Skin of body (tissue), 3 donors: ENCODE measurements at places on chromosomes 6 and 20. TPM values are rescaled to one million over a fixed set of nuclear protein-coding genes. Genes with fewer than 3 reads are reported as not detected.

DNA sequence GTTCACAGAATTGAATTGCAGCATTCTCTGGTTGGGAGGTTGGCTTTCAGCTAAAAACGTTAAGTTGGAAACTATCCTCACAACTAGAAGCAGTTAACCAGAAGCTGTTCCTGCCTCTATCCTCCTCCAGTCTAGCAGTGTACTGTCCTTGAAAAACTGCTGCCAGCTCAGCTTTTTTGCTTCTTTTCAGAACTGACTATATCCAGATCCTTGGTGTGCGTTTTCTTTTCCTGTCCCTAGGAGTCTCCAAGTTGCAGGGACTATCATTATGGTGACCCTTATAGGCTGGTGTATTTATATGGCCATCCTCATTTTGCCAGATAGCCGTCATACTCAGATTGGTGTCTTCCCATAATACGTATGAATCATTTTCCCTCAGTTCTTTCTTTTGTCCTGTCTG is 5.5 kb downstream of the ITCH start:
- DNase-seq: no peak

- DNase-seq: no peak
Measured at GRCh38 chr20:3990716-3991115, 24.6 kb downstream of the RNF24 start.

DNA sequence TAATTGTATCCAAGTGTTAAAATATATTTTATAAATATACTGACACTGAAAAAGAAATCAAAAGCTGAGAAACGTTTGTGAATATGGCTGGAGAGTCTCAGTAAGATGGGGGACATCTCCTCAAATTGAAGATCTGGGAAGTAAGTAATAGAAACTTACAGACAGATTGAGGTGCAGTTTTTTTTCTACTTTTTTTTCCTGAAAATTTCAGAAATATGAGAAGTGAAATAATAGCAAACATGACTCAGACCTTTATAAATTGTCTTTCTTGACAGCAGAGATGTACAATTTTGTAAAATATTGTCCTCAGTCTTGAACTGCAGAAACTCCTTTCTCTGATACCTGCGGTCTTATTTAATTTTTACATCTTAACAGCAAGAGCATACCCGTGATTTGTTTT is 347.1 kb downstream of the UTRN start:
- DNase-seq: no peak

- DNase-seq: no peak
Measured at GRCh38 chr6:83867043-83867442, 7.6 kb downstream of the CYB5R4 start.

- peak; percentile 49 for DNase-seq
Measured at GRCh38 chr6:63598049-63599036, 26.1 kb downstream of the LOC128125822 start.

DNA sequence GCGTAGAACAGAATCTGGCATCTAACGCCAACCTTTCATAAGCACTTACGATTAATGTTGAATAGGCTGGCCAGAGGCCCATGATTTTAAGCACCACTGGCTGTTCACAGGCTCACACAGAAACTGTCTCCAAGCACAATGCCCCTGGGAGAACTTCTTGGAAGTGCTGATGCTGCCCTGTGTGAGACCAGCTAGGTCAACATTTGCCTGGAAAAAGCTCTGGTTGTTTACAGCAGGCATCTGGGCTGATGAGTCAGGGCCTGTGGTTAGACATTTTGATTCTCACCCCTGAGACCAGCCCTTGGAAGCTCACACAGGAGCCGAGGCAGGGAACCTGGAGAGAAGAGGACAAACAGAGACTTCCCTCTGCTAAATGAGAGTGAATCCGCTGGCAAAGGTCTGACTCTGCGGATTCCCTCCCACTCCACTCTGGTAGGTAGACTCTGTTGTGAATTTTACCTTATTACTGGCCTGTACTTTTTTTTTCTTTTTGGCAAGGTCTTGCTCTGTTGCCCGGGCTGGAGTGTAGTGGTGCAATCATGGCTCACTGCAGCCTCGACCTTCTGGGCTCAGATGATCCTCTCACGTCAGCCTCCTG is 6.8 kb upstream of the SULF2 start:
- peak; percentile 72 for DNase-seq

DNA sequence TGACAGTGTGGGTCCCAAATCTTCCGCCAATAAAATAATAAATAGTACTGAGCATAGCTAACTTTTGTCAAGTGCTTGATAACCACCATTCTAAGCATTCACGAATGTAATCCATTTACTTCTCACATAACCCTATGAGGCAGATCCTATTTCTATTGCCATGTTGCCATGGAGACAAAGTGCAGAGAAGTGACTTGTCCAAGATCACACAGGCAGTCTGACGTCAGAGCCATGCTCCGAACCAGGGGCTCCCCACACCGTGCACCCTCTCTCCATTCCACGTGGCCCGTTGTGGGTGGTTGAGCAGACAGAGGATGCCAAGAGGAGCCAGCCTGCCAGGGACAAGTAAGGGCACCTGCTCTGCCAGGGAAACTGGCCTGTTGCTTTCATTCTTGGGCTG is 38.9 kb downstream of the CDH22 start:
- no peak for DNase-seq

- DNase-seq: no peak
Measured at GRCh38 chr6:107616775-107617174, 126.9 kb downstream of the SOBP start.

GRCh38 chr6:19991176-19991575 is 154.0 kb downstream of the ID4 start:
- no peak for DNase-seq

DNA sequence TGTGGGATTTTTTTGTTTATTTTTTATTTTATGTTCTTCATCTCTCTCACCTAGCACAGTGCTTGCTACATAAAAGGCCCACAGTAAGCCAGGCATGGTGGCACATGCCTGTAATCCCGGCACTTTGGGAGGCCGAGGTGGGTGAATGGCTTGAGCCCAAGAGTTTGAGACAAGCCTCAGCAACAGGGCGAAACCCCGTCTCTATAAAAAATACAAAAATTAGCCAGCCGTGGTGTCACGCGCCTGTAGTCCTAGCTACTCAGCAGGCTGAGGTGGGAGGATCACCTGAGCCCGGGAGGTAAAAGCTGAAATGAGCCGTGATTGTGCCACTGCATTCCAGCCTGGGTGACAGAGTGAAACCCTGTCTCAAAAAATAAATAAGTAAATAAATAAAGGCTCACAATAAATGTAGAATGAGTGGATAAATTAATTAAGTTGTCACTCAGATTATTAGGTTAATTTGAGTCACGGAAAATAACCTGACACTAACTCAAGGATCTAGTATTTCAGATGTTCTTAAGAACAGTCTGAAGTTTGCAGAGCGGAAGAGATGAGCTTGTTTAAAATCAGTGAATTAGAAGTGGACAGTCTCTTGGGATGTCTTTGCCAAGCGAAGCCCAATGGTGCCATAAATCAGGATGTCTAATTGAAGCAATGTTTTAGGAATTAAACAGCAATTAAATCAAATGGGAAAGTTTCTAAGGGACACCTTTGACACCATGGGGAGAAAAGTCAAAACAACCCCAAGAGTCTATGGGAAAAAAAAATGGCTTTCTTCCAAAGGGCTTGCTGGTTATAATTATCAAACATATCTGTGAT is 214.4 kb downstream of the ZNF217 start:
- DNase-seq: no peak

- DNase-seq: no peak
Measured at GRCh38 chr6:692356-692851, 535 bp downstream of the EXOC2 start.

- no peak for DNase-seq
Measured at GRCh38 chr6:41607736-41608135, 30.5 kb upstream of the MDFI start.

DNA sequence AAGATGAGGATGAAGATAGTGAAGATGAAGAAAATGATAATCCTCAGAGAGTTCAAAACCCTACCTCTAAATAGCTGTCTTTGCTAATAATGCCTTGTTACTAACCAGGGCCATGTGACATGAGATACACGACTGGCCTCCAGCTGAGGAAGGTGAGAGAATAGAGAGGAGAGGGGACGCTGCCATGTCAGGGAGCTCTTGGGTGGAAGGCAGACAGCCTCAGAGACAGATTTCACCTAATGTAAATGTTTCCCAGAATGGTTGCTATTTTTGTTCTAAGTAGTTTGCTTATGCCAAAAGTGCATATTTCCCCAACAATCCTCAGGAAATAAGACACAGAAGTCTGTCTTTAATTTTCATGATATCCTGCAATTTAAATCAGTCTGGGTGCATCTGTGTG is 138.4 kb downstream of the ELOVL4 start:
- DNase-seq: peak; percentile 40

GRCh38 chr6:144999127-144999526 is 714.0 kb downstream of the UTRN start:
- no peak for DNase-seq

DNA sequence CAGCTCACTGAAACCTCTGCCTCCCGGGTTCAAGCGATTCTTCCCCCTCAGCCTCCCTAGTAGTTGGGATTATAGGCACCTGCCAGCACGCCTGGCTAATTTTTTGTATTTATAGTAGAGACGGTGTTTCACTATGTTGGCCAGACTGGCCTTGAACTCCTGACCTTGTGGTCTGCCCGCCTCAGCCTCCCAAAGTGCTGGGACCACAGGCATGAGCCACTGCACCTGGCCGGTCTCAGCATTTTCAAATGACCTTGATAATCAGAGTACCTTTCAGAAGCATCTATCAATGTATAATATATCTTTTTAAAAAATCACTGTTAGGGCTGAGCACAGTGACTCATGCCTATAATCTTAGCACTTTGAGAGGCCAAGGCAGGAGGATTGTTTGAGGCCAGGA is 143.0 kb downstream of the DOK5 start:
- no peak for DNase-seq

DNA sequence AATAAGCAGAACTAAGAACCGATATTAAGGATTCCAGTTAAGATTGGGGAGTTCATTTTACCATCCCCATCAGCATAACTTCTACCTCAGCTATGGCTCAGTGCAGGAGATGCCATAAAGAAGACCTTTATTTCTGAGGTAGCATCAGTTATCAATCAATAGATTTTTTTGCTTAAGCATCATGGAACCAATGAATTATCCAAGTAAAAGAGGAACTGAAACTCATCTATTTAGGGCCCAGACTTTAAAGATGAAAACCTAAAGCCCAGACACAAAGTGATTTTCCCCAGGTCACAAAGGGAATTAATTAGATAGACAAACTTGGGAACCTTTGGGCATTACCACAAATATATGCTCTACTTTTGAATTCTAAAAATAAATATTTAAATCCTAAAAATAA is 59.2 kb upstream of the TINAG start:
- DNase-seq: no peak

- DNase-seq: no peak
Measured at GRCh38 chr6:88386167-88386566, 220.0 kb upstream of the CNR1 start.

DNA sequence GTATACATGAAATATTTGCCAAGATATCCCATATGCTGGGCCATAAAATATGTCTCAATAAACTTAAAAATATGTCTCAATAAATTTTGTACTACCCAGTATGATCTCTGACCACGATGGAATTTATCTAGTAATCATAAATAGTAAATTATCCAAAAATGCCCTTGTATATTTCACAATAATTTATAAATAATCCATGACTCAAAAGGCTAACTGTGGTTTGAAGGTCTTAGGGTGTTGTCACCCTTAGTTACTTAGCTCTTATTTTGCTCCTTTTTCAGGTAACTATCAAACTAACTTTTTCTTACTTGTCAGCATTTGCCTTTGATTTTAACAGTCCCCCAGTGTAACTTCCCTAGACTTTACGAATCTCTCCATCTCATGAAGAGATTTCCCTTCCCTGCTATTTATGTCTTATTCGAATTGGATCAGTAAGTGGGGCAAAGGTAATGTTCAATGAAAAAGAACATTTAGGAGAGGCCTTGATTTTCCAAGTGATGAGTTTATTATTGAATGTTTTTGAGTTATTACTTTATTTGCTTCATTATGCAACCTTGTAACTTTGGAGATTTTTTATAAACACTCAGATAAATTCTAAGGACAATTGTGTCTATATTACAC is 109.0 kb upstream of the THBS2 start:
- DNase-seq: no peak

DNA sequence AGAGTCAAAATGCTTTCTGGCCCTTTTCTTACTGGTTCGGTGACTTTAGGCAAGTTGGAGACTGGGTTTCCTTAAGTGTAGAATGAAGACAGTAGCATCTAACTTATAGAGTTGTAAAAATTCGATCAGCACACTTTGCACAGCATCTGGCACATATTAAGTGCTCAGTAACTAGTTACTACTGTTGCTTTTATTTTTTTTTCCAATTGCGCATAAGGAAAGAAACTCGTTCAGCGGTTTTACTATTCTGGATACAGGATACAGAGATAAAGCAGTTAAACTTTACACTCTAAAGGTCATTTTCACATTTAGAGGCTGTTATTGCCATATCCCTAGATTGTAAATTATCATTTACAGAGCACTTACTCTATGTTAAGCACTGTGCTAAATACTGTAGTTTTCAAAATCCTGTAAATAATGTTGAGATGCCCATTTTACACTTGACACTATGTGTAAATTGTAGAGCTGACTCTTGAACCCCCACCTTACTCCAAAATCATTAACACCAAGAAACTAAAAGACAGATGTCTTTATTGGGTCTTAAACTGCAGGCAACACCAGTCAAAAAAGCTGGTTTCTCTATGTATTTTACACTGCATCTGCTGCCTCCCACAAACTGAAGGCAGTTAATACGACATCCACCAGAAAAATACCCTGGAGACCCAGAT is 886 bp downstream of the ROMO1 start:
- no peak for DNase-seq

Gene MAS1L
- 0.39 TPM for total RNA-seq

Gene RNF182
- 1.1 TPM for total RNA-seq

Gene EYS
- total RNA-seq: 0.69 TPM

Gene MDFI
- 33.7 TPM for total RNA-seq

Gene PAK5
- total RNA-seq: 0.30 TPM

Gene ASIP
- total RNA-seq: 7.6 TPM

Gene BPI
- total RNA-seq: 7.9 TPM

Gene ENPP4
- total RNA-seq: 4.6 TPM
